ENCODE measurements at places on chromosomes 3 and 15.

DNA sequence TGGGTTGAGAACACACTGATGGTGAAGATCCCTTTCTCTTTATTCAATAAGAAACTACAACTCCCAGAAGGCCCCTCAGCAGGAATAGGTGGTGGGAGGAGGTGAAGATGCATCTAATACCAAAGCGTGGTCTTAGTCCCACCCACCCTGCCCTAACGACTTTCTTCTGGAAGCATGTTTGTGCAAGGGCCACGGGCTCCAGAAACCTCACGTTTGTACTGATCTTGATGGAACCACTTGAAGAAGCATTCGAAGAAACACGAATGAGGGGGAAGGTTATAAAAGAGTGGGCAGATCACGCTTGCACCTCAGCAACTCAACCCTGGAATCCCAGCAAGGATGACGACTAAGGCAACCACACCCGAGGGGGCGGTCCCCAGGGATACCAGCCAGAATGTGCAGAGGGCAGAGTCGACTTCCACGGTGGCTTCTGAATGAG is 10.6 kb upstream of the SLC25A36 start:
- no peak for DNase-seq

DNA sequence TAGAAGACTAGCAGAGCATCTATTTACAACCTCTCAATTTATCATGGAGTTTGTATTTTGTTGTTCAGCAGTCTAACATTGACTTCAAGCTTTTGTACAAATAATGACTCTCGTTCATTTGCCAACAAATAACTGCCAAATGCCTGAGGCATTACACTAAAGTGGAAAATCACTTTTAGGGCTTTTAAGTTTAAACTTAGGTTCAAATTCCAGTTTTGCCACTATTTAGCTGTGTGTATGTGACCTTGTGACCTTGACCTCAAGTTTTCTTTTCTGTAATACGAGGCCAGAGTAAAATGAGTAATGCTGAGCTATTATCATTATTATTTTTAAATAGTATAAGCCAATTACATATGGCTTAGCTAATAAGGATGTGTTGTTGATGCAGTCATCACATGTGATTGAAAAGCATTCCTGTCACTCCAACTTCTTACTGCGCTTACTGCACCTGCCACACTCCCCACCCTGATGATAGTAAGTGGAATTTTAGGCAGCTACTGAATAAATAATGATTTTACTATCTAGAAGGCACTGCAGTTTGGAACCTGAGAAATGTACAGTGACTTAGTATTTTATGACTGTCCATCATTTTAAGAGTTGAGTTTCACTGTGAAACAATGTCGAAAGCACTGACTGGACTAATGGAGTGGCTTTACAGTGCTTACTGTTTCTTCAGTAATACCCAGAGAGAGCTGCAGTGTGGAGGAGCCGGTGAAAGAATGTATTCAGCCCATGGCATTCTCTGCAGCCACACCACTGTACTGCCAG is 16.3 kb downstream of the ARL8B start:
- no peak for DNase-seq

DNA sequence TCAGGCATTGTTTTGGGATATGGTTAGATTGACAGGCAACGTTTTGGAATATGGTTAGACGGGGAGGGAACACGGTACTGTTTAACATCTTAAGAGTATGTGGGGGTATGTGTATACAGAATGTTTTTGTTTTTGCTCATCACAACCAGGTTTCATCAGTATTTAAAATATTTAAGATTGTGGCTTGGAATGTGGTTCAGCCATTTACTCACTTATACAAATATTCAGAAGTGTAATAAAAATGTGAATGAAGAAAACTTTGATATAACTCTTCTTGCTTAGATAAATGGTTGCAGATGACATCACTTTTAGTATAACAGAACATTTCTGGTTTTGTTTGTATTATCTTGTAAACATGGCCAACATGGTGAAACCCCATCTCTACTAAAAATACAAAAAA is 3.9 kb upstream of the PAK2 start:
- no peak for DNase-seq

GRCh38 chr3:151166161-151166560 is 36.9 kb downstream of the GPR171 start:
- no peak for DNase-seq

- peak; percentile 2 for DNase-seq
Observed at GRCh38 chr3:195763076-195763830, 42.5 kb downstream of the MUC20 start.

GRCh38 chr3:52533623-52534280 is at the start of gene NT5DC2:
Gene NT5DC2, minus strand, starts transcription at chr3:52533857. Its CDS starts 120 bp downstream, at chr3:52533737.
- peak; percentile 72 for DNase-seq

DNA sequence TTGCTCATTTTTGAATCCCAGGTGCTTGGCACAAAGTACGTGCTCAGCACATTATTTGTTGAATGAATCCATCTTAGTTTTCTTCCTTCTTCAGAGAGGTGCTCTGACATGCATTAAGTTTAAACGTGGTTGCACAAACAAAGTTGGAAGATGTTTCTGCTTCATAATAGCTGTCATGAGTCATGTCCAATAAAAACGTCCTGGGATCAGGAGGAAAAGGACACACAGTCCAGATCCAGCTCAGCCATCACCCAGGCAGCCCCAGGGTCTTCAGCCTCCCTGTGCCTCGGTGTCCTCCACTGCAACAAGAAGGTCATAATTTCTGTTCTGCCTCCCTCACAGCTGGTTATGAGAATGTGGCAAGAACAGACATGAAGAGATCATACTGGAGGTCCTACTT is 55.4 kb downstream of the CCNL1 start:
- no peak for DNase-seq

- DNase-seq: no peak
Observed at GRCh38 chr15:64071931-64072765, 21.5 kb downstream of the CIAO2A start.

- no peak for DNase-seq
Observed at GRCh38 chr15:28960979-28961378, 75.2 kb downstream of the APBA2 start.

DNA sequence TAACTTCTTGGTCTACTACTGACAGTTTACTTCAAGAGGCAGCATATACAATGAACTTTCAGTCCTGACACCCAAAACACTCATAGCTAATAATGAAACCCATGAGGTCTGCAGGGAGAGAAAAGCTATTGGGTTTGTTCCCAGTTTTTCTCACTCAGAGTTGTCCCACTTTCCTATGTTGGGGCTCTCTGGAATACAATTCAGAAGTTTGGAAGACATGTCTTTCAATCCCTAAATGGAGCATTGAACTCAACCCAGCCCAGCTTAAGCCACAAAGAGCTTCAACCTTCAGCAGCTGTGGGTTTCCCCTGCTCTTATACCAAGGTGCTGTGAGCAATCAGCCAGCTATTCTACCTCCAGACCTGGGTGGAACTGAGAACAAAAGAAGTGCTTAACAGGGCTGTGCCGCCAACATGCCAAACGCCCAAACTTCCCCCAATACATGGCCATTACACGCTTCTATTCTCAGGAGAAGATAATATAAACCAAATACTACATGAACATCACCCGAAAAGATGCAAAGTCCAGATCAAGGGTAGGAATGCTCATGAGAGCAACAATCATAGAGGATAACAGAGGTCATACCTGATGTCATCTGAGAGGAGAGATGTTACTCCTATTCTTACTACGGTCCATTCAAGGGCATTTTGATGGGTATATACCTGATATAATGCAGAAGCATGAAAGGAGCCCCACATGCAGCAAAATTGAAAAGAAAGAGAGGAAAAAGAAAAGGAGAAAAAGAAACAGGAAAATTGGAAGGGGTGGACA is 131.2 kb upstream of the TGFBR2 start:
- no peak for DNase-seq

DNA sequence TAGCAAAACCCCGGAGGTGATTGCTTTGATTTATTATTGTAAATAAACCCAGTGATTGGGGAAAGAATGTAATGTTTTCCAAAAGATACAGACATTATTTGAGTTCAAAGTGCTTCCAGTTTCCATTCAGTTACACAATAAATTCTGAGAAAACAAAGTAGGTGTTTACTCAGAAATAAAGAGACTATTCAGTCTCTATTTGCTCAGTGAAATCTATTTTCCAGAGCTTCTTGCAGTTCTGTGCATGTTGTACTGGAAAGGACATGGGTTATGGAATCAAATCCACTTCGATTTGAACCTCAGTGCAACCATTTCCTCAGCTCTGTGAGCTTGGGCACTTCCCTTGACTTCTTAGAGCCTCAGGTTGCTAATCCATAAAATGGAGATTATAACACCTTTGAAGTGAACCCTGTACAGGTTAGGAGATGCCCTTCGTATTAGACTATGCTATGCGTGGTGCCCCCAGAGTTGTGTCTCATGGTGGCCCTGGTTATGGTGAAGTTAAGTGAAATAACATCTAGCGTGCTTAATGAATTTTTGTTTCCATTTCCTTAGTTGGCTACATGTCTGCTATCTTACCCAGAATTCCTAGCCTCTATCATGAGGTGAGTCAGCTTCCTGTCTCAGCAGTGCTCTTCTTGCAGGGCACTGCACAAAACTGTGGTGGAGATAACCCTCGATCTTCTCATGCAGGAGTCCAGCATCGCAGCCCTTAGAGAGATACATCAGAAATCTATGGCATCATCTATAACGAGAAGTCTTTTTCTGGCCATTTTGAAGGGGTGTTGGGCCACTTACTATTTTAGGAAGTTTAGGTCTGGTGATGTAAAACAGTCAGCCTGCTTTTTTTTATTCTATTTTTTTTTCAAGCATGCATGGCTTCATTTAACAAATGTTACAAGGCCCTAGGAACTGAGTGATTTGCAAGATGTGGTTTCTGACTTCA is 97.7 kb downstream of the RPL39L start:
- DNase-seq: peak; percentile 44

DNA sequence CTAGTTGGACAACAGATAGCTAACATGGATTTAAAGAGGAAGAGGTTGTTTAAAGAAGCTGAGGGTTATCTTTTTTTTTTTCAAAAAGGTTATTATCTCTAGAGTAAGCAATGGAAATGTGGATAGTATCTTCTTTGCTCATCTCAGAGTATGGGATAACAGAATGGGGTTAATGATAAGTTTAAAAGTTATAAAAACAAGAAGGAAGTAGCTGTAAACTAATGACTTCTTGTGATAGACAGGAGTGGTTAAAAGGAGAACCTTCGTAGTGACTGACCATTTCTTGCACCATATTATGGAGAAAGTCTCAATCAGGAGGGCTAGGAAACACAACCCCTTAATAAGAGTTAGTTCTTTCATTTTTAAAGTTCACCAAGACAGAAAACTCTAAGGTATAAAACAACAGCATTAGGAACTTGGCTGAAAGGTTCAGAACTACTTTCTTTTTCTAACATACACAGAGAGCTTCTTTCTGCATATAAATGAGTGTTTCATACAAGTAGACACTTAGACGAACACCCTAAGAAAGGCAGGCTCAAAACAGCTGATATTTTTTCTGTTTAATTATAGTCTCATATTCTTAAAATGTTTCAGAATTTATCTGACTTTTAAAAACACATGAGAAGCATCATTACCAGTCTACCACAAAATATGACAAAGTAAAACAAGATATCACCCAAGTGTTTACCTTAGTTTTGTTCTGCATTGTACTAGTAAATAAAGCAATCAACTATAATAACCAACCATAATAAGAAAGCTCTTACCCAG is 140.0 kb downstream of the MEIS2 start:
- no peak for DNase-seq

- DNase-seq: no peak
Observed at GRCh38 chr15:99390667-99391066, 139.4 kb downstream of the LRRC28 start.

DNA sequence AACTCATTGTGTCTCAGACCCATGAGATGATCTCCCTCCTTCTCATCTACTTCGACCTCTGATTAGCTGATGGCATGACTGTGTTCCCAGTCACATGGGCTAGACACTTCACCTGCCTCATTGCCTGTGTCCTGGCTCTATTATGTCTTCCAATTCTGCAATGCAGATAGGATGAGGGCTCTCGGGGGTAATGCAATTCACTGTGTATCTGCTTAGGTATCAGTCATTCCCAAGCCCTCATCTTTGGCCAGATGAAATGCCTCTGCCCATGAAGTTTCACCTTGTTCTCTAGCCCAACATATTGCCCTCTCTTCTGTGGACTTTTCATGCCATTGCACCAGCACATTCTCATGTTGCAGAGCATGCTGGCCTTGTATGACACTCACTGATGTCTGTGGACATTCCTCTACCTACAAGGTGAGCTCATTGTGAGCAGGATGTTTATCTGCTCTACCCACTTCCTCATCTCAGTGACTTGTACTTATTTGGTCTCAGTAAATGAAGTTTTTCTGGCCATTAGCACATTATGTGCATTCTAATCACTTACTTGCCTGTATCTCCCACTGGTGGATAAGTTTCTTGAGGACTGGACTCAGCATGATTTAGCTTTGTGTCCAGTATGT is 32.3 kb downstream of the MOBP start:
- no peak for DNase-seq

- DNase-seq: peak; percentile 46
Observed at GRCh38 chr3:100401674-100402041, 319 bp downstream of the LNP1 start.

DNA sequence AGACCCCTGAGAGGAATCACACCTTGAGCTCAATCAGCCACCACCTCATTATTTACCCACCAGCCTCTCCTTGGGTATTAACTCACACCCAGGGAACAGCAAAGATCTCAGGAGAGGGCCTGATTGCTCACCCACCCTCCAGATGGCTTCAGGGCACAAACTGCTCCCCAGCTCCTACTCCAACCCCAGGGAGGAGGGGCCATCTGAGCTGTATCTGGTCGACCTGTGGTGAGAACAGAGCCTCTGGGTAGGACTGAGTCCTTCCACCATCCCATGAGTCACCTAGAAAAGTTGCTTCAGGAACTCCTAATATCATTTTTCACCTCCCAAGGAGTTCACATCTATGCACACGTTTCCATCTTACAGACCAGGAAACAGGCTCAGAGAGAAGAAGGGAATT is 44.8 kb upstream of the HES1 start:
- no peak for DNase-seq

DNA sequence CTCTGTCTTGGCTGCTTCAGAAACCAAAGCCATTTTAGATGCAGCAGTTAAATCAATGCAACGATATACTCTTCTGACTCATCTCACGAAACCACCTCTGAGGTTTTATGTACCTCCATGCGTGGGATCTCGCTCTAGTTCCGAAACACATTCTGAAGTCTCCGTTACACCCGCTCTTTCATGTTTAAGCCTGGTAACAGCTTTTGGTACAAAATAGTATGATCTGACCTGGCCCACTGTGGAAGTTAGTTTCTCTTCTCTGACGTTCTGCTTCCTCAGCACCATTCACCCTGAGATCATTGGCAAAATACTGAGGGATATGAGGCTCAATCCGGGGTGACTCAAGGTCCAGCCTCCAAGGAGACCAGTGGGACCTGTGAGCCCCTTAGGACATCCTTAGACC is 121.9 kb downstream of the TMEM266 start:
- no peak for DNase-seq

Data from MM.1S (cell line).